ENCODE measurements at places on chromosomes 4 and X. TPM values are rescaled to one million over a fixed set of nuclear protein-coding genes. Genes with fewer than 3 reads are reported as not detected.

DNA sequence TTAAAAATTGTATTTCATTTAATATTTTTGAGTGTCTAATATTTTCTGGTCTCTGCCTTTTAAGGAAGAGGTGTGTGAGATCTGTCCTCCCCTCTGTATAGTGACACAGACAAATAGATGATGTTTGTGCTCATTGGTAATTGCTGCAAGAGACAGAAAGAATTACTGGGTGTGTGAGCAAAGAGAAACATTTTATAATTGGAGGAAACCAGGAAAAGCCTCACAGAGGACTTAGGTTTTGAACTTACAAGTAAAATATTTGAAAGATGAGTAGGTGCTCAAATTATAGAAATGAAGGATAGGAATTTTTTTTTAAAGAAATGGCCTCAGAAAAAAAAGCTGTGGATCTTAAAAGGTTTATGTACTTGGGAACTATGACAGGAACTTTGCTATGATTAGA lies 149.8 kb downstream of the SPCS3 start:
- H3K4me3 ChIP-seq: no peak overlapping the region
- no peak overlapping the region for H3K27ac ChIP-seq
- H3K27me3 ChIP-seq: no peaks in the 10 kb centered on the region
- peaks cover 5% of the 10 kb centered on the region for H3K4me1 ChIP-seq
- no peak for DNase-seq

GRCh38 chr4:152310257-152310656 lies 225.6 kb downstream of the FBXW7 start:
- no peaks in the 10 kb centered on the region for H3K36me3 ChIP-seq
- H3K4me1 ChIP-seq: peaks cover 16% of the 10 kb centered on the region
- no peak for DNase-seq
- no peaks in the 10 kb centered on the region for H3K27me3 ChIP-seq

- no peaks in the 10 kb centered on the region for H3K27me3 ChIP-seq
- H3K4me1 ChIP-seq: no peaks in the 10 kb centered on the region
- DNase-seq: no peak
- H3K4me3 ChIP-seq: no peak overlapping the region
- H3K36me3 ChIP-seq: peaks cover 40% of the 10 kb centered on the region
- H3K27ac ChIP-seq: no peak overlapping the region
These were observed 32.1 kb downstream of the NELFA start for GRCh38 chr4:1976416-1977352.

GRCh38 chrX:103613362-103613890 lies 5.7 kb downstream of the TCEAL3 start:
- H3K4me3 ChIP-seq: no peak overlapping the region
- H3K27ac ChIP-seq: no peak overlapping the region
- DNase-seq: no peak
- H3K27me3 ChIP-seq: no peaks in the 10 kb centered on the region

AGTR2 gene
- 6.0 TPM for total RNA-seq

Measured in mesothelial cell of epicardium (in vitro differentiated cells).